ENCODE measurements at places on chromosomes 1 and 21. TPM values are rescaled to one million over a fixed set of nuclear protein-coding genes. Genes with fewer than 3 reads are reported as not detected.

DNA sequence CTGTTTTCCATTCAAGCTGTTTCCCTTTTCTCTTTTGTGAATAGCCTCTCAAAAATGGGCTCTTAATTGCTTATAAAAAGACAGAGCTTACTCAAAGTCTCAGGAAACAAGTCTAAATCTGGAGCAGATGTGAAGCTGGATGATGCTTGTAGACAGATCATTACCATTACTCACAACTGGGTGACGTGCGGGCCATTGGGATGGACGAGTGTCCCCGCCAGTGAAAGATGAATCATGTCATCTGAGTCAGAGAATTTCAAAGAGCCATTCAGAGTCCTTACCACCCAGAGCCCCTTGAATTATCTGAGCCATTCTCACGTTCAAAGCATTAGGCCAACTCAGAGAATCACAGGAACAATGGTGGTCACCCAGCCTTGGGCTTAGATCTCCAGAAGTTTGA lies 134.6 kb downstream of the HUNK start:
- H3K27ac ChIP-seq = no peak overlapping the region
- no peak overlapping the region for H3K4me3 ChIP-seq
- H3K36me3 ChIP-seq = no peaks in the 10 kb centered on the region

Gene NCAM2
- 0.45 TPM for total RNA-seq

DNA sequence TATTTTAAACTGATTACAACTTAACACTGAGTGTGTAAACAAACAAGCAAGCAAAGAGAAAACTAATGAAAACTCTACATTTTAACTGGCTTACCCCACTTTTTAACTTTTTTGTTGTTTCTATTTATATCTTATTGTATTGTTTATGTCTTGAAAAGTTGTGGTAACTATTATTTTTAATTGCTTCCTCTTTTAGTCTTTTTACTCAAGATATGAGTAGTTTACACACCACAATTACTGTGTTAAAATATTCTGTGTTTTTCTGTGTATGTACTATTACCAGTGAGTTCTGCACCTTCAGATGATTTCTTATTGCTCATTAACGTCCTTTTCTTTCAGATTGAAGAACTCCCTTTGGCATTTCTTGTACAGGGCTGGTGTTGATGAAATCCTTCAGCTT lies 4.7 kb upstream of the HHAT start:
- H3K36me3 ChIP-seq = no peaks in the 10 kb centered on the region
- H3K4me3 ChIP-seq = no peak overlapping the region
- peaks cover 4% of the 10 kb centered on the region for H3K4me1 ChIP-seq
- H3K27ac ChIP-seq = no peak overlapping the region
- no peak for DNase-seq
- no peaks in the 10 kb centered on the region for H3K27me3 ChIP-seq

Gene SMAP2
- total RNA-seq = 16.2 TPM

Gene CACNA1E
- total RNA-seq = 0.18 TPM

Gene ILDR2
- total RNA-seq = 12.3 TPM

Gene YY1AP1
- 33.6 TPM for total RNA-seq

Gene SH2D5
- 0.98 TPM for total RNA-seq

GRCh38 chr1:19325958-19326747 lies 14.0 kb downstream of the SLC66A1 start:
- no peak for DNase-seq
- H3K4me3 ChIP-seq = no peak overlapping the region
- no peaks in the 10 kb centered on the region for H3K27me3 ChIP-seq
- H3K27ac ChIP-seq = no peak overlapping the region

- peak; percentile 53 for DNase-seq
- H3K4me3 ChIP-seq = no peak overlapping the region
- no peaks in the 10 kb centered on the region for H3K27me3 ChIP-seq
Measured at GRCh38 chr1:172497230-172497629, 35.7 kb upstream of the SUCO start.

Gene MIXL1
- 3.7 TPM for total RNA-seq

Gene FCGR1A
- 0.30 TPM for total RNA-seq

DNA sequence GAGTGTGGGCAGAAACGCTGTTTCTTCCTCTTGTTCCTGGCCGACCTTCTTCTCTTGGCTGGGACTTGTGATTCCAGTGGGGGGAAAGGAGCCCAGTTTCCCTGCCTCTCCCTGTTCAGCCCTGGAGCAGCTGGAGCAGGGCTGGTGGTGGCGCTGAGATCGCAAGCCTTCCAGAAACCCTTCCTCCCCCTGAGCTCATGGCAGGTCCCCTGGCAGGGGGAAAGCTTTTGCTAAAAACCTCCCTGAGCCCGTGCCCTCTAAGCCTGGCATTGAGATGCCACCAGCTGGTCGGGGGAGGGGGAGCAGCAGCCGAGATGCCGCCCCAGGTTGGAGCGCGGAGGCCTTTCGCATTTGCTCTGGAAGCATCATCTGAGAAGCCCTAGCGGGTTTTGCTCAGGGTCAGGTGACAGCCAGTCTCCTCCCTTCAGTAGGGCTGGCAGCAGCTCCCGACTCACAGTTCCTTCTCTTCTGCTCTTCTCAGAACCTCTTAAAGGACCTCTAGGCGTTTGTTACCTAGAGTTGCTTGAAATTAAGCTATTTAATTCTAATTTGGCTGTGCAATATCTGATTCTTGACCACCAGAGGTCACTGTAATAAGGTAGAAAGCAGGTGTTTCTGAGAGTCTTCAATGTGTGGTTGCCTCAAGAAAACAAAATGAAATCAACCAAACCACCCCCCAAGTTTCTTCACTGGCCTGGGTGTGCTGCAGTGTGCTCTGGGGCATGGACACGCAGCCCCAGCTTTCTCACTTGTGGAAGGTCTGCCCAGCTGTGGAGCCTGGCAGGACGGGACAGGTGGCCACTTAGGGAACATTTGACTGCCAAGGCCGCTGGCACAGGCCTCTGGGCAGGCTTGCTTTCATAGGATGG lies 257.3 kb downstream of the CAMTA1 start:
- no peaks in the 10 kb centered on the region for H3K36me3 ChIP-seq
- H3K27me3 ChIP-seq = no peaks in the 10 kb centered on the region
- no peaks in the 10 kb centered on the region for H3K4me1 ChIP-seq
- H3K4me3 ChIP-seq = no peak overlapping the region
- DNase-seq = peak; percentile 46
